CD8-positive, alpha-beta memory T cell (primary cell): ENCODE measurements at places on chromosomes 7 and 10. TPM values are rescaled to one million over a fixed set of nuclear protein-coding genes. Genes with fewer than 3 reads are reported as not detected.

The HTRA1 gene
- not detected for total RNA-seq

DNA sequence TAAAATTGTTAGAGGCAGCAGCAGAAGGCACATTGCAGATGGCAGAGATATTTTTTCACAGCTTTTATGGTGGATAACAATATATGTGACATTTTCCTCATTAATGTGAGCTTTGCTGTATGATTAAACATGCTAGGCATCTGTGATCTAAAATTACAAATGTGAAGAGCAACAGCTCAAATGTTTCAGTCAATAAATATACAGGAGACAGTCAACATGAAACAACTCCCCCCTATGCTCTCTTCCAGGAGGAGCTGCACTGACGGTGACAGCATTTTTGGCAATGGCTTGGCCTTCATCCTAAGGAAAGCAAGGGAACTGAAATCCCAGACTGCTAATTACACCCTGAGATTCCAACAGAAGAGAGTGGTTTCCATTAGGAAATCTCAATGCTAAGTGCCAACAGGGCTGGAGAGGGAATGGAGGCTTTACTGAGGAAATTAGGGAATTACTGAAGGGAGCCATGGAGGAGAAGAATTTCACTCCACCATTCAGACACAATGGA lies 51.4 kb upstream of the GRB10 start:
- DNase-seq, result no peak

DNA sequence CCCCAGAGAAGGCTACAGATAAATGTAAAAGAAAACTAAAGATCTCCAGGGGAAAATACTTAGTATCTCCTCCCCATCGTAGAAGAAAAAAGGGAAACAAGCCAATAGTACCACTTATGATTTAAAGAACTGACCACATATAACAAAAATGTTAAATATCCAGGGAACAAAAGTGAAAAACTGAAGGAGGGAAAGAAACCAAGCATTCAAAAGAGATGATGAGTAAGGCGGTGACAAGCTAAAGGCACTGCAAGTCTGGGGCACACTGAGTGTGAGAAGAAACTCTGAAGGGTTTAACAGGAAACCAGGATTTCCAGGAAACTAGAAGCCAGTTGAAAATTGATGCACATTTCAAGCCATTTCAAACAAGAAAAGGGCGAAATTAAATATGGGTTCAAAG lies 226.3 kb downstream of the AHR start:
- no peak for DNase-seq

DNA sequence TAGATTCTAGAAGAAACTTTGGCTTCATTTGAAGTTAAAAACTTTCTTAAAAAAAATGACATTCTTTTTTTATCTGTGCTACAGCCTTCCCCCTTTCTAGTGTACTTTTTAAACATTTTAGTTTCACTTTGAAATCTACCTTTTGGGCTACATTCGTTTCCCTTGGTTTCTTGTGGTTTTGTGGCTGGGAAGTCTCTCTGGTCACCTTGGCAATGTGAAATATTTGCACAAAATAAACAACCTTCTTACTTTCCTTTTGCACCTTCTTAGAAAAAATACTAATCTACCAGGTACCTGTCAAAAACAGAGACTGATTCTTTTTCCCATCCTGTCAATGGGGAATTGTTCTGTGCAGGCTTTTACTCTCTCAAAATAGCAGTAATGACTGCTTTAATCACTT lies 350.2 kb downstream of the GATA3 start:
- peak; percentile 52 for DNase-seq

DNA sequence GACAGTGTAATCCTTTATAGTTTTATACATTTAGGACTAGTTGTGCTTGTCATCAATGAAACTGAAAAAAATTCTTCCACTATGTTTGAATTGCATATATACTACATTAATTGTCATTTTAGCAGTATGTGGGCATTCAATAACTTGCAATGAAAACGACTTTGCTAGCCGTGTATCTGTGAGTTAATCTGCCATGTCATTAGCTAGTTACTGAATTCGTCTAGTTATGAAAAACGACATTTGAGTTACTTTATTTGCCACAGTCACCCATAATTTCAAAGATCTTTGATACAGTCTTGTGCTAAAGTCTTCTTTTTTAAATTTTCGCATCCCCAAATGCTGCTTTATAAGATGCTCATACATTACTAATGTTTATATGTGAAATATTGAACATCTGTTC lies 18.3 kb upstream of the SMC3 start:
- DNase-seq, result no peak

DNA sequence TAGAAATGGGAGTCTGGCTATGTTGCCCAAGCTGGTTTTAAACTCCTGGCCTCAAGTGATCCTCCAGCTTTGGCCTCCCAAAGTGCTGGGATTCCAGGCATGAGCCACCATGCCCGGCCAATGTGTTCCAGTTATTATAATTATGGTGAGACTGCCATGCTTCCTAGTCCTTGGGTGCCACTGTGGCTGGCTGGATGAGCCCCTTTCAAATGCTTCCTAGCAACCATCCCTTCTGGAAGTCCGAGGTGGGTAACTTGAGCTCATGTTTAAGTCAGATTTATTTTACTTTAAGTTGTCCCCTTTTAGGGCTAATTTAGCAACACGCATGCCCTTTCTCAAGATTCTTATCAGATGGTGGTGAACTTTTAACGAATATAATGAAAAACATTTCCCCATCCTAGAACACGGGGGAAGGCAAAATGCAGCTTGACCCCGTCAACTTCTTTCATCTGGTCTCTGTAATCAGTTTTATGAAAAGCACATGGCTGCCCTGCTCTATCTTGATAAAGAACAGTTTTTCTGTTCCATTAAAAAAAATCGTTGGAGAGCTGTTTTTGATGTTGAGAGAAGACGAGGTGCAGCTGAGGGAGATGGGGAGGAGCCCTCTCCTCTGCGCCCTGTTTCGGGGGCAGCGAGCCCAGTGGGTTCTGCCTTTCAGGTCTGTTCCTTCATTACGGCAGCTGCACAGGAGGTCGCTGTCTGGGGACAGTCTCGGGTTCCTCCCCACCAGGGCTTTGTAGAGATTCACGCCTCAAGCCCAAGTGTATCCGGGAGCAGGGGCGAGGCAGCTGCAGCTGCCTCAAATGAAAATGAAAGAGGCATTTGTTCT lies 61.0 kb upstream of the MKI67 start:
- DNase-seq, result peak; percentile 38
